ENCODE measurements at places on chromosomes 5 and 9. TPM values are rescaled to one million over a fixed set of nuclear protein-coding genes. Genes with fewer than 3 reads are reported as not detected.

The DNAJC25 gene
- 7.4 TPM for total RNA-seq

DNA sequence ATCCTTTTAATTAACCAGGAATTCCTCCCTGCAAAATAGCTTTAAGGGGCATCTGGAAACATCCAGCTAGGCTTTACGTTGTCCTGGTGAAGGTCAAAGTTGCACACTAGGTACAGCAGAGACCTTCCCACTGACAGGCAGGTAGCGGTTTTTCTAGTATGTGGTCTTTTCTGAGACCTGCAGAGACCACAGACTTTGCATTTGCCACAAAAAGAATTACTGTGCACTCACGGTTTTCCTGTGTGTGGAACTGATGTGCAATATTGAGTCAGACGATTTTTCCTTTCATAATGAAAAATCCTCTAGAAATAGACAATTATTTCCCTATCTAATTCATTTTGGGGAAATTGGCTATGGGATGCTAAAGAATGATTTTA lies 417.0 kb upstream of the ADAMTSL1 start:
- no peaks in the 10 kb centered on the region for H3K27me3 ChIP-seq
- H3K27ac ChIP-seq, result no peak overlapping the region
- H3K36me3 ChIP-seq, result no peaks in the 10 kb centered on the region
- no peak for DNase-seq

The FGD3 gene
- total RNA-seq, result 42.9 TPM

- no peak overlapping the region for H3K27ac ChIP-seq
- DNase-seq, result no peak
- H3K36me3 ChIP-seq, result no peaks in the 10 kb centered on the region
- no peak overlapping the region for H3K4me3 ChIP-seq
Observed at GRCh38 chr5:121503111-121503840, 348.4 kb upstream of the FTMT start.

The PRR16 gene
- not detected for total RNA-seq

GRCh38 chr5:8135742-8136141 lies 266.8 kb downstream of the MTRR start:
- H3K27ac ChIP-seq, result no peak overlapping the region
- no peaks in the 10 kb centered on the region for H3K36me3 ChIP-seq
- H3K4me1 ChIP-seq, result no peaks in the 10 kb centered on the region
- DNase-seq, result no peak
- H3K27me3 ChIP-seq, result no peaks in the 10 kb centered on the region

GRCh38 chr9:129454467-129455067 lies 166.3 kb downstream of the C9orf50 start:
- H3K36me3 ChIP-seq, result no peaks in the 10 kb centered on the region
- DNase-seq, result no peak
- no peak overlapping the region for H3K4me3 ChIP-seq
- H3K27me3 ChIP-seq, result peaks cover 3% of the 10 kb centered on the region
- H3K27ac ChIP-seq, result peak overlapping the region; percentile 23

The C9orf43 gene
- total RNA-seq, result 0.48 TPM

GRCh38 chr5:8701251-8701650 lies 832.3 kb downstream of the MTRR start:
- H3K36me3 ChIP-seq, result no peaks in the 10 kb centered on the region
- H3K4me3 ChIP-seq, result no peak overlapping the region
- no peaks in the 10 kb centered on the region for H3K4me1 ChIP-seq

DNA sequence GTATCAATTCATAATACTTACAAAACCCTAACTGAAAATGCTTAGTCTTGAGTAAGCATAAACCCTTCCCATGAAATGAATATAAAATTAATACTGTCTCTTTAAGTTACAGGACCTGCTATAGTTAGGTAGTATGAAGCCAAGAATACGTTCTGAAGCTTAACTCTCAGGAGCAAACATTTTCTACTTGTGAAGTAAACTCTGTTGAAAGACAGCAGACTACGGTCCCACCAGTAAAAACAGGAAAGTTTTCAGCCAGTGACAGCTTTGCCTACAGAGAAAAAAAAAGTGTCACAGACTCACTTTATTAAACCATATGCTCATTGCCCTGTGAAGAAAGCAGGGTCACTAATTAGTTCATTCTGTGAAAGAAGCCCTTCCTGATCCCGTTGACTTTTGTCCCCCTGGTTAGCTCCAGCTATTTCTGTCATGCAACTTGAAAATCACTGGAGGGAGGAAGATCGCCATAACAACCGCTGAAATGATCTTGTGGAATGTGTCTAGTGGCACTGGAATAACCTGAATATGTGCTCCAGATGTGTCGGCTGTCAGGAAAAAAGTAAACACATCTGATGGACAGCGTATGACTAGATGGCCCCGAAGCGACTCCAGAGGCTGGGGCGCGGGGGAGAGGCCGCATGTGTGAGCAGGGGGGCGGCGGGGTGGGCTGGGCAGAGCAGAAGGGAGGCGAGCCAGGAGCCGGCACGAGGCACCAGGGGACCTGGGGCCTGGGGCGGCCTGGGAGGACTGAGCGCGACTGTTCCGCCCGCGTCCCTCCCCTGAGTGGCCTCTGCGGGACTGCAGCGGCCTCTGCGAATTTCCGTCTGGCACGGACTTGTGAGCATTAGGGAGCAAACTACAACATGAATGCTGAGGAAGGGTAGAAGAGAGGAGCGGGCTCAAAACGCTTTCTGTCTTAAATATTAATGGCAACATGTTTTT lies 41.9 kb downstream of the BNC2 start:
- no peak for DNase-seq
- no peak overlapping the region for H3K27ac ChIP-seq
- H3K36me3 ChIP-seq, result no peaks in the 10 kb centered on the region
- no peaks in the 10 kb centered on the region for H3K4me1 ChIP-seq
- no peaks in the 10 kb centered on the region for H3K27me3 ChIP-seq
- no peak overlapping the region for H3K4me3 ChIP-seq

DNA sequence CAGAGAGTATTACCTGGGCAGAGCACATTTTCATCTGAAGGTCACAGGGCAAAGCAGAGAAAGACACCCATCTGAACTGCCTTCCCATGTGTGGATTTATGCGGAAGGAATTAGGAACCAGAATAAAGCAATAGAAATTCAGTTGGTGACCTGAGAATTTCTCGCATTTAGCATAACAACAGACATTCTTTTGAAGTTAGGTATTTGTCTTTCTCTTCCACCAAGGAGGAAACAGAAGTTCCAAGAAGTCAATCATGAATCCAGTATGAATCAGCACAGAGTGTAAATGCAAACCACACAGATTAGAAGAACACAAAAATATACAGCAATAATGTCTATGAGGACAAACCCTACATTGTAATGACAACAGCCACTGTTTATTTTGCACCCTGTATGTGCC lies 515.2 kb upstream of the BRINP1 start:
- H3K36me3 ChIP-seq, result no peaks in the 10 kb centered on the region
- no peaks in the 10 kb centered on the region for H3K4me1 ChIP-seq
- no peak for DNase-seq
- H3K27ac ChIP-seq, result no peak overlapping the region
- no peaks in the 10 kb centered on the region for H3K27me3 ChIP-seq
- no peak overlapping the region for H3K4me3 ChIP-seq

- DNase-seq, result no peak
- H3K27ac ChIP-seq, result no peak overlapping the region
- peaks cover 15% of the 10 kb centered on the region for H3K4me1 ChIP-seq
- H3K36me3 ChIP-seq, result no peaks in the 10 kb centered on the region
- peaks cover 4% of the 10 kb centered on the region for H3K27me3 ChIP-seq
- no peak overlapping the region for H3K4me3 ChIP-seq
Observed at GRCh38 chr9:76534026-76534425, 75.0 kb downstream of the GCNT1 start.

DNA sequence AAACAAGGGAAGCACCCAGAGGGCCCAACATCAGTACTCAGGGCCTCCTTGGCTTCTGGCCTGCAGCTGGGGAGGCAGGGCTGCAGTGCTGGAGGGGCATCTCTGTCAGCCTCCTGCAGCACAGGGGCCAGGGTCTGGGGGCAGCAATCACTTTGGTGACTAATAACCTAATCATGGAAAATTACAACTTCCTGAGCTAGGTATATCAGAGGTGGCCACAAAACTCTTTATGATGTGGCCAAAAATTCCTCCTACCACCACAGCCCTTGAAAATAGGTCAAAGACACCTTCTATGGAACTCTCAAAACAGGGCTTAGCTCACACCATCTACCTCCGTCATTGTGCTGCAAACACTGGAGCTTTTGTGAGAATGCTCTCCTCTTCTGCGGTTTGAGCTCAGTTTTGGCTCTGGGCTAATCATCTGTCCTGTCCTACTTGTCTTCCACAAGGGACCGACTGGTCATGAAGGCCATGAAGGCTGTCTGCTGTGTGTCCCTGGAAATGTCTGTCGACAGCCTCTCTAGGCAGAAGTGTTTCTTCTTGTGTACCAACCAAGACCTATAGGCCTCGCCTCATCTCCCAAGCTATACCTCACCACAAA lies 28.6 kb downstream of the CSF2 start:
- H3K36me3 ChIP-seq, result peaks cover 23% of the 10 kb centered on the region
- DNase-seq, result peak; percentile 24
- H3K27ac ChIP-seq, result peak overlapping the region; percentile 99
- peaks cover 82% of the 10 kb centered on the region for H3K4me1 ChIP-seq
- no peaks in the 10 kb centered on the region for H3K27me3 ChIP-seq
